Caudate nucleus (tissue), 63 donors: ENCODE measurements at places on chromosomes 1 and 21.
A peak's percentile ranks its signal among the peaks of the same experiment; 100 is the strongest.

- no peak for DNase-seq
These were observed 46.4 kb upstream of the S1PR1 start for GRCh38 chr1:101190441-101190840.

GRCh38 chr21:36241717-36242116 lies 78.3 kb upstream of the MORC3 start:
- DNase-seq = no peak

GRCh38 chr1:244254467-244254866 lies 197.2 kb downstream of the ADSS2 start:
- DNase-seq = no peak

- no peak for DNase-seq
These were observed 75.0 kb downstream of the DESI2 start for GRCh38 chr1:244727871-244728474.

GRCh38 chr1:171869097-171869496 lies 27.8 kb downstream of the DNM3 start:
- no peak for DNase-seq

DNA sequence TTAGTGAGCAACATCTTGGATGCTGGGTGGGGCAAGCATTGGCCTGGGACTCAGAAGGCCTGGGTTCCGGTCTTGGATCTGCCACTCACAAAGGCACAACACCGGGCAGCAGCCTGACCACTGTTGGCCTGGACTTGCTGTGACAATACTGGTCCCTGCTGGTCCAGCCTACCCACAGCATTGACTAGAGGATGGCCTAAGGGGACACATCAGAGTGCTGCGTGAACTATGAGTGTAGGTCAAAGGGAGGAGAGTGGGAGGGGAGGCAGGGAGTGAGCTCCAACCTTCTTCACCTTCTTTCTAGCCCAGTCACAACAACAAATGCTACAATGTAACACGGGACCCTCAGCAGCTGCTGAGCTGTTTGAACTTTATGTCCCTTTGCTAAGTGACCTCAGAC lies 31.1 kb downstream of the TMEM50A start:
- DNase-seq = no peak

- DNase-seq = peak; percentile 86
These were observed 20.8 kb downstream of the PHLDA3 start for GRCh38 chr1:201447903-201448871.

GRCh38 chr1:60273185-60273584 lies 199.6 kb upstream of the C1orf87 start:
- no peak for DNase-seq

GRCh38 chr1:54559771-54560231 lies 11.8 kb downstream of the ACOT11 start:
- DNase-seq = no peak

DNA sequence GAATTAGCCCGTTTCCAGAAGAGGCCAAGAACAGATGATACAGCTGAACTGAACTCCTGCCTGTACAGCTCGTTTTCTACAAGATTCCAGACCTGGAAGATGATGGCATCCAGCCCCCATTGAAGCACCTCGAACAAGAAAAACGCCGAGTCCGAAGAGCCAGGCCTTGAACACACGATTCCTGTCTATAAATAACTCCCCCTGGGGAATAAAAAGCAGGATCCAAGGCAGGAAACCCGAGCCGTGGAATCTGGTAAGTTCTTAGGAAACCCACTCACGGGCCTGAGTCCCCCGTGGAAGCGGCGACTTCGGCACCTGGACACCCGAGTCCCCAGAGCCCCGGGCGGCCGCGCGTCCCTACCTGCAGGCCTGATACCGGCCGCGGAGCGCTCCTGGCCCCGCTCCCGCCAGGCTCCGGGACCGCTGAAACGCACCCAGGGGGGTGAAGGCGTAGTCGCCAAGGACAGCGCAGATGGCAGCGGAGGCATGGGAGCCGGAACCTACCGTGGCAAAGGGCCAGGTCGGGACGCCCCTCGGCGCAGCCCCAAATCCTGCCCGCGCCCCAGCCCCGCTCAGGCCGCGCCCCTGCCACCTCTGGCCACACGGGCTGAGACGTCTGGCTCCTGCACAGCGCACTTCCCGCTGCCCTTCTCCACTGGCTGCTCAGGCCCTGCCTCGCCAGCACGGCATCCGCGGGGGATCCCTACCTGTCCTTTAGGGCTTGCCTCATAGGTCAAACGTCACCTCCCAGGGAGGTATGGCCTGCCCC lies 14.0 kb upstream of the HLCS start:
- DNase-seq = no peak

- no peak for DNase-seq
These were observed 22.2 kb downstream of the SLC2A1 start for GRCh38 chr1:42936309-42937078.

DNA sequence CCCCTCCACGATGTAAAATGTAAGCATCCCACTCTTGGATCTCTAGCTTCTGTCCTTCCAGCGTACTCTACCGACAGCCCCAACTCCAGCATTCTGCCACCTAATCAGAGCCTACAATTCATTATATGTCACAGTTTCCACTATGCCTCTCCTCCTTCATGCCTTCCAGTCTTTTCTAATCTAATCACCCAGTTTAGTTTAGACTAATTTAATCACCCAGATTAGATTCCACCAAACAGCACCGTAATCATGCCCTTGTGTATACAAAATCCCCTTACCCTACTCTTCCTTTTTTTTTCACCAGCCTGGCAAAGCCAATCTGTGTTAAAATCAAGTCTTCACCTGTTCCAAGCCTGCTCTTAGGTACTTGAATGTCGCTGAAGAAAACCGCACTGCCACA lies 49.8 kb upstream of the KANK4 start:
- DNase-seq = no peak

GRCh38 chr1:3614755-3615742 lies 3.7 kb upstream of the MEGF6 start:
- DNase-seq = no peak
